NCI-H2029 (cell line): ENCODE measurements at places on chromosomes 1 and 21.

GRCh38 chr1:60908159-60908558, 174.2 kb upstream of the NFIA start:
- no peak for DNase-seq

- DNase-seq, result no peak
These were observed 226.1 kb downstream of the KCTD3 start for GRCh38 chr1:215793180-215793579.

DNA sequence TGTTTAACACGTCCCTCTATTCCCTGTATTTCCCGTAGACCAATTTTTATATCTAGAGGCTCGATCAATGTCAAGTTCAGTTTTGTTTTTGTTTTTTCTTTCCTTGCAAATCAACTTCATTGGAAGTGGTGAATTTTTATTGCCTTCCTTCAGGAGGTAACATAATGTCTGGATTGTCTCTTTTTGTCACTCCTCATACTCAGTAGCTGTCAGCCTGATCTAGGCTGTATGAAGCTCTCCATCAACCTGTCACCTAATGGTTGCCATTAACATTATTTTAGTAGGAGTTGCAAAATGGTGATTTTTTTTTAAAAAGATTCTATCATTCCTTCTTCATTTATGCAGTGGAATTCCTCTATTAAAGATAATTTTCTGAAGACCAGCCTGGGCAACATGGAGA, 49.7 kb upstream of the KIF26B start:
- no peak for DNase-seq

DNA sequence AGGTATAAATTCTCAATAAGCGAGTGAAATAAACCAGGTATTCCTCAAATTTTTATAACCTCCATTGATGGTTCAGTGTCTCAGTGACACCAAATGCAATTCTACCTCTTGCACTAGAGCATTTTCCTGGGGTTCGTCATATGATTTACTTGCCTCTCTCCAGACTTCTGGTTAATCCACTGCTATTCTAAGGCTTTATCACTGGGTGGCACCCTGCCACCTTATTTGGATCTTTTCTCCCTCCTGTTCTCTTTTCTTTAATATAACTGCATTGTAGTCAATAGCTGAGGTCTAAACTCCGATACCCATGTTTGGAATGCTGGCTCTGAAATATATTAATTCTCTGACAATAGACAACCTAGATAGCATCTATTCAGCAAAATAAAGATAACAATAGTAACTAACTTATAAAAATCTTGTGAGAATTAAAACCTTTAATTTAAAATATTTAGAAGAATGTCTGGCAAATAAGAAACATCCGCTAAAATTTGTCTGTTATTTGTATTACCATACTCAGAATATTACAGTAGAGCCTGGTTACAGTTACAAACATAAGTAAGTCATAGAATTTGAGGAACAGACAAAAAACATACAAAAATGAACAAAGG, 436.4 kb downstream of the PLA2G4A start:
- DNase-seq, result peak; percentile 4

- DNase-seq, result peak; percentile 27
These were observed 21.3 kb downstream of the OVAAL start for GRCh38 chr1:180579961-180580611.

- DNase-seq, result no peak
These were observed 156.5 kb downstream of the PEX14 start for GRCh38 chr1:10631121-10631810.

DNA sequence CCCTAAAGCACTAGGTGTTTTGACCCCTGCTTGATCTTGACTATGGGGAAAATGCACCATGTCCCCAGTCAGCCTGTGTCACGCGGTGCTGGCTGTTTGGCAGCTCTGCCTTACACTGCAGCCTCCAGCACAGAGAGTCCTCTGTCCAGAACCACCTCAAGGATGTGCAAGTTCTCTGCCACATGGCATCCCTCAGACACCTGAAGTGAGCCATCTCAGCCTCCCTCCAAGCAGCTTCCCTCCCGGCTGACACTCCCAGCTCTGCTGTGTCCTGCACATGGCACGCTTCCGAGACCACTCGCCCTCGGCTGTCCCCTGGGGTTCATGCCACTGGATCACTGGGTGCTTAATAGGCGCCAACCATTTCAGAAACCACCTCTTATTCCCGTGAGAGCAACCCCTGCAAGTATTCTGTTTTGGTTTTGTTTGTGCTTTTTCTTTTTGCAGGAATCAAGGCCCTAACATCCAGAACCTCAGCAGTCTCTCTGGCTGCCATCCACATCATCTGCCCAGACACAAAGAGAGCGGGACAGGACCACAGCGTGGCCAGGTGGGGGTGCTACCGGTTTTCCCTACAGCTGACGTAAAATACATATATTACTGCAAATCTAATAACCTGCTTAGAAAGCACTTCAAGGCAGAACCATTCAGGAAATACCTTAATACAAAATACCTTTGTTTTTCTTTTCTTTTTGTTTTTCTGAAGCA, 45.7 kb downstream of the CAPZB start:
- no peak for DNase-seq

DNA sequence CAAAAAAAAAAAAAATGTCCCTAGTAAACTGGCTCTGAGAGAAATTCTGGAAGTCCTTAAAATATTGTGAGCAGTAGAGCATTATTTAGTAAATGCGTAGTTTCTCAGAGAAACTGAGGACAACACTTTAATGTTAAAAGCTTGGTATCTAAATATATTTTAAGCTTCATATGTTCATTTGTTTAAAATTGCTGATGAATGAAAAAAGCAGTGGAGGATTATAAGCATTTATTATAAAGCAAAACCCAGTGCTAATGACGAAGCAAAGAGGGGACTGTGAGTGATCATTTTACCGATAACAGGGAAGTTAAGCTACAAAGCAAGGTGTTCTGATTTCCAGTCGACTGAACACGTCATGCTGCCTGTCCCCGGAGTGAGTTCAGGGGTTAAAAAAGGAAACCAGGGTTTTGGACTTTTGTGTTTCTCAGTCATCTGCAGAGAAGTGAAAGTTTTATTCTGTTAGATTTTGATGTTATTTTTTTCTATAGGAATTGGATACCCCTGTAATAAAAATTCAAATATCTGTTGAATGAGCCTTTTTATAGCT, 64.5 kb upstream of the SCCPDH start:
- DNase-seq, result no peak

- DNase-seq, result no peak
These were observed 64.8 kb downstream of the SLX9 start for GRCh38 chr21:45004481-45005247.

GRCh38 chr1:170001266-170001665, 73.2 kb downstream of the KIFAP3 start:
- no peak for DNase-seq

DNA sequence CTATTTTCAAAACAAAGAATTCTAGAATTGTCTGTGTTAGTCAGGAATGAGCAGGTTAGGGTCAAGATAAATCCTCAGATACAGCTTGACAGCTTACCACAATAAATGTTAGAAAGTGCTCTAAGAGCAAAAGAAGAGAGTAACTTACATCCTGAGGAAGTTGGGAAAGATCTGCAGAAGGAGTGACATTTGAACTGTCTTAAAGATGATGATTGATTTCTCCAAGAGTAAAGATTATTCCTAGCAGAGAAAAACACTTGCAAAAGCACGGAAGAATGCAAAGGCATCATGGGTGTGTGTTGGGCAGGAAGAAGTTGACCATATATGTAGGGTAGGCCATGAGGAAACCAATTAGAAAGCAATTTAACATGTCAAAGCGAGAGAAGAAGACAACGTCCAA, 175.4 kb downstream of the LRRC7 start:
- no peak for DNase-seq

GRCh38 chr1:5351366-5351765, 640.9 kb downstream of the NPHP4 start:
- no peak for DNase-seq

DNA sequence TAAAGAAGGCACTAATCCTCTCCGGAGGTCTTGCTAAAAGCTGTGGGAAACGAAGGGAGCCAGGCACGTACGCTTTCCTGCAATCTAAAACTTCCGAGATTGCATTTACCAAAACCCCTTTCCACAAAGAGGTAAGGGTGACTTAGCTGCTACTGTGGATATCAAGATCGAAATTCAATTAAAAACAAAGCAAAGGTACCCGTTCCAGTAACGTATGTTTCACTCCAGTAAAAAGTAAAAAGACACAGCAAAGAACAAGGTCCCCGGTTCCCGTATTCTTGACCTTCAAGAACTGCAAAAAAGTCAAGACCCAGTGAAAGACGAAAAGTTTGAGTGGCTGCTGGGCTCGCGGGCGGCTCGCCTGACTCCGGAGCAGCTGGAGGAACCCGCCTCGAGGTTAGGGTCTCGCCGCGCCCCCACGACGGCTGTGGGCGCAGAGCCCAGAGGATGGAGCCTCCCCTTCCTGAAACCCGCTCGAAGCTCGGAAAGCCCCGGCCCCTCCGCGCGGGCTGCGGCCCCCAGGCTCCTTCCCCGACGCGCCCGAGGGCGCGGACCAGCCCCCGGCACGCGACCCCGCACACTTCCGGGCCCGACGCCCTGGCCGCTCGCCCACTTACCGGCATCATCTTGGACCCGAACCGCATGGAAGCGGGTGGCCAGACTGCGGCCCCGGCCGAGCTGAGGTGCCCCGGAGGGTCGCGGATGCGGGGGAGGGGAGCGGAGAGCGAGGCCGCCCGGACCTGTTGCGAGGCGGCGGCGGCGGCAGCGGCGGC, 524 bp downstream of the TP53BP2 start:
- no peak for DNase-seq

DNA sequence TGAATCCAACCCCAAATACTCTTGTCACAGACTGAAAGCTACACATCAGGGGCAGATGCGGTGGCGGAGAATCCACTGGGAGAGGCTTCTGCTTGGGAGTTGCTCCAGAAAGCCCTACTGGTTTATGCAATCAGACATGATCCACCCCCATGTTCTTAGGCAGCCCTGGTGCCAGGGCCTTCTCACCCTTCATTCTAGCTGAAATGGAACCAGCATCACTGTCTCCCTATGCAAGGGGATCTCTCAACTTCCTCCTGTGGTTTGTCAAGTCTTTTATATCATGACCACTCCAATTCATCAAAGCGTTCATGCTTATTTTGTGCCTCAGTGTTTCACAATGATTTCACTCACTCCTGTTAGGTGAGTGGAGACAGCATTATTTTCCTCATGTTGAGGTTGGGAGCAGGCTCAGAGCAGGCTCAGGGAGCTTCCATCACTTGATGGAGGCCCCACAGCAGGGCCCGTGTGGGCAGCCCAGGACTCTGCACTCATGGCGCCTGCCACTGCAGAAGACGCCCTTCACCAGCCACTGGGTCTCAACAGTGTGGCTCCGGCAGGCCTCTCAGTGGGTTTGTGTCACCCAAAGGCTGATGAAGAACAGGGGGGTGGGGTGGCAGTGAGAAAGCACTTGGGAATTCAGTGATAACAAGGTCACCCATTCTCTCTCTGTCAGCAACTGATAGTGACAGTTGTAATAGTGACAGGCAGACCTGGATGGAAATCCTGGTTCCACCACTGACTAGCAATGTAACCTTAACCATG, 67.1 kb downstream of the CD58 start:
- no peak for DNase-seq

DNA sequence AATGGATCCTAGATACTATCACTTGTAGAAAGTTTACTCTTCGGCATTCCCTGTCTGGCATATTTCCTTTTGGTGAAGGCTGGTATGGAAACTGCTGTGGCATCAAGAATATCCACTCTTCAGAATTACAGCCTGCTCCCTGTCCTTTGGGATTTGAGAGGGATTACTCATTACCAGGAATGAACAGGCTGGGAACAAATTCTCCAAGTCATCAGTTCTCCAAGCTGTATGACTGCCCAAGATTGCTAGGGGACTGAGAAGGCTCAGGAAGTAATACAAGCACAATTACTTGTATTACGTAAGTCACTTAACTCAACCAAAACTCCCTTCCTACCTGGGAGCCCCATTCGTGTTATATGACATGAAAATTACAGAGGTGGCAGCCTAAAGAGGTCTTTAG, 49.6 kb downstream of the CD58 start:
- no peak for DNase-seq

DNA sequence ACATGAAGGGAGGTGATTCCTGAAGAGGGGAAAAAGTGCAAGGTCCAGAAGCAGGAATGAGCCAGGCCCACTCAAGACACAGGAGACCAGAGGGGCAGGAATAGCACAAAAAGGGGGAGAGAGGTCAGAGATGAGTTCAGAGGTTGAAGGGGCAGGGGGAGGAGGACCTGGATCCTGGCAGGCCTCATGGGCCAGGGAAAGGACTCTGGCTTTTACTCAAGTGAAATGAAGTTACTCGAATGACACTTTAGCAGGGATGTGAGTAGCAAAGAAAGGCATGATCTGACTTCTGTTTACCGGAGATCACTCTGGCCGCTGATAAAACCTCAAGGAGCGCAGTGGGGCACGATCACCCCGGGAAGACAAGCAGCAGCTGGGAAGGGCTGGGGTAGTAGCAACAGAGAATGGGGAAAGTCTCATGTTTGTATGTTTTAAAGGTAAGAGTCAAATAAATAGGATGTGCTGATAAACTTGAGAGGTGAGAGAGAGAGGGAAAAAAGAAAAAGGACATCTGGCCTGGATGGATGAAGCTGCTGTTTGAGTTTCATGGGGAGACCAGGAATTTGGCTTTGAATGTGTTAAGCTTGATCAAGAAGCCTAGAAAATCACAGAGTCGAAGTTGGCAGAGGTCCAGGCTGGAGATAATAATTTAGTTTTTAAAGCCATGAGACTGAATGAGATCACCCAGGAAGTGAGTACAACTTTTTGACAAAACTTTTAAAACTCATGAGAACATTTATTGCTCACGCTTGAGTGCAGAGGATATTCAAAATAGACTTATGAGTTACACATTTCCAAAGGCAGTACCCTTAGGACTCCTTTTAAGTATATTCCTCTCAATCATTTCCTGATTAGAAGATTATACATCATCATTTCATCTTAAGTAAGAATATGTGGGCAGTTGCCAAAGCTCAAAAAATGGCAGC, 156.0 kb downstream of the RERE start:
- no peak for DNase-seq

DNA sequence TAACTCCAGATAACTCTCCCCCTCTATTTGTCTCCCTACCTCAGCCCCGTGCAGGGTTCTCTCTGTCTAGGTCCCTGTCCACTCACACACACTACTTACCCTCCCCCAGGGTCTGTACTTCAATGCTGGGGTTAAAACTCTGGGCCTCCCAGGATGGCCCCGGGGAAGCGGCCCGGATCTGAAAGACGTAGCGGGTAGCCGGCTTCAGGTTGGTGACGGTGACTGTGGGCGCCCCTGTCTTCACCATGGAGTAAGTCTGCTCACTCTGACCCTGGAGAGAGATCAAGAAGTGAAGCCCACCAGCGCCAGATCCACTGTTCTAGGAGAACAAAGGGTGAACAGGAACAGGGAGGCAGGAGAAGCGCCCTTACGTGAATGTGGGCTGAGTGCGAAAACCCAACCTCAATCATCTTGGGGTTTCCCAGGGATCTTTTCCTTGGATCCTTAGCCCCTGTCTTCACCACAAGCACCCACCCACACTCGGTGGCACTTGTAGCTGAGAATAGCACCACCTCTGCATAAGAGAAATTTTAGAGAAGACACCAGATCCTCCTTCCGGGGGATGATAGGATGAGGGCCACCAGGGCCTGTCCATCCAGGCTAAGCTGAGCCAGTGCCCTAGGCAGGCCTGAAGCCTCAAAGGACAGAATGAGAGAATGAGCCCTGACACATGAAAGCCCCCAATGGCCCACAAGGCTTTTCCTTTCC, 33.5 kb downstream of the EPHA10 start:
- no peak for DNase-seq
